Fibroblast of the aortic adventitia (primary cell): ENCODE measurements at places on chromosomes 7 and 10. TPM values are rescaled to one million over a fixed set of nuclear protein-coding genes. Genes with fewer than 3 reads are reported as not detected.

DNA sequence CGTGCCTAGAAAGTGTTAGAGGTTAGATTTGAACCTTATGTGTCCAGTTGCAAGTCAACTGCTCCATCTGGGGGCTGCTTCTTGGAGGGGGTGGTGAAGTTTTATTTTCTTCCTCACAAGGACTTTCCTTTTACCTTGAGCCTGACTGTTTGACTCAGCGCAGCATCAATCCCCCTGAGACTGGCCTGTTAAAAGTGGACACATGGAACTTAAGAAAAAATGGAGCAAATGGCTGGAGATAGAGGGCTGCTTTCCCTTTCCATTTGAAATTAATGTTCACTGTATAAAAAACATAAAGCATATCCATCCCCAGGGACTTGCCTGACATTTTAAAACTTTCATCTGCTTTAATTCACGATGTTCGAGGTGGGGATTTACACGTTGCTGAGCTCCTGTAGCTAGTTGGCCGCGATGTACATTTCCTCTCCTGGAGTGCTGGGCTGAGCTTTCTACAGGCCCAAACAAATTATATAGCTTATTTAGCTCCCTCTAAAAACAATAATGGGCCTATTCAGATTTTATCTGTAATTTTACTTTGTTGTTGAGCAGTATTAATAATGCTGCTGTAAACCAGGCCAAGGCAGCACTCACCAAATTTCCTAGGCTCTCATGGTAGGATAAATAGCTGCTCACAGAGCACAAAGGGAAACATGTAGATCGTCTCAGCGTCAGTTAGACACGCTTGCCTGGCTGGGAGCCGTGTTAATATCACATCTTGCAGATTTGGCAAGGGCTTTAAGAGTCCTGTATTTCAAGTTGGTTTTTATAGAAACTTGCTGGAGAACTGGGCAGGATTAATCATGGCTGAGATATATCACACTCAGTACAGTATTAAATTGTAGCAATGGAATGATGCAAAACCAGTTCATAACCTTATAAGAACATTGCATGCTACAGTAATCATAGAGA, 251.5 kb downstream of the LRMDA start:
- peak; percentile 48 for DNase-seq

GRCh38 chr7:831596-832166, 595 bp upstream of the SUN1 start:
- DNase-seq, result peak; percentile 95

PPIF gene
- 29.6 and 36.1 TPM in 2 replicates for total RNA-seq

AKR1C4 gene
- total RNA-seq, result not detected in 2 replicates

SPDYE8 gene
- not detected in 2 replicates for total RNA-seq

- DNase-seq, result no peak
Measured at GRCh38 chr7:97078023-97078969, 39.2 kb upstream of the SDHAF3 start.

DNA sequence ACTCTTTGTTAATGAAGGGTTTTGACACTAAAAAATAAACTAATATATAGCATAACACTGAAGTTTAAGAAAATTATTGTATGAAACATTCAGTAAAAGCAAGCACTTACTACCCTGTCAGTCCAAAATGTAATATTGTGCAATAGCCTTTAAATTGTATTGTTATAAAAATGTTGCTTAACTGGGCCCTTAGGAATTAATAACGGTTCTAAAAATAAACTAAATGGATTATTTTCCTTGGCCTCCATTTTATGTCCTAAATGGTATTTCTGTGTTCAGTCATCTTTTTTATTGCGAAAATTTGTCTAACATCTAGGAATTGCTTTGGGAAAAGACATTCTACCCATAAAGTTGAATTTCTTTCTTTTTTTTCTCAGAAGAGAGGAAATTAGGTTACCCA, 49.0 kb upstream of the ABI1 start:
- DNase-seq, result peak; percentile 33
